Hair follicle dermal papilla cell (primary cell): ENCODE measurements at places on chromosomes 5 and 9. TPM values are rescaled to one million over a fixed set of nuclear protein-coding genes. Genes with fewer than 3 reads are reported as not detected.

The PRRT1B gene
- total RNA-seq: not detected in 2 replicates

The RIC1 gene
- total RNA-seq: 54.9 and 67.5 TPM in 2 replicates

The PCDHGA9 gene
- total RNA-seq: 7.1 and 7.3 TPM in 2 replicates

The PCDHB14 gene
- 0.61 and 1.3 TPM in 2 replicates for total RNA-seq

The TYRP1 gene
- total RNA-seq: 1.1 TPM in 1 of 2 replicates, not detected in the other

The CAMLG gene
- total RNA-seq: 29.0 and 35.0 TPM in 2 replicates

The CTSL gene
- total RNA-seq: 187 and 226 TPM in 2 replicates

The PCDHA1 gene
- total RNA-seq: under 0.01 TPM in 1 of 2 replicates, not detected in the other

The ANKRD20A1 gene
- total RNA-seq: not detected in 2 replicates

The FBN2 gene
- total RNA-seq: 877 and 937 TPM in 2 replicates

The ECSCR gene
- total RNA-seq: 1.8 TPM in 1 of 2 replicates, not detected in the other

The SH3RF2 gene
- total RNA-seq: 1.5 and 1.8 TPM in 2 replicates

The INSL4 gene
- total RNA-seq: not detected in 2 replicates

The GKAP1 gene
- 0.49 and 0.65 TPM in 2 replicates for total RNA-seq

The NME5 gene
- total RNA-seq: 1.7 and 1.8 TPM in 2 replicates

The SLC34A3 gene
- under 0.01 TPM in 1 of 2 replicates, not detected in the other for total RNA-seq

The DMAC1 gene
- total RNA-seq: 4.9 and 5.0 TPM in 2 replicates

The TMEM171 gene
- 27.3 and 42.5 TPM in 2 replicates for total RNA-seq

The CARD6 gene
- 14.6 and 18.0 TPM in 2 replicates for total RNA-seq

The OBP2B gene
- total RNA-seq: not detected in 2 replicates

The CEL gene
- under 0.01 TPM in 1 of 2 replicates, not detected in the other for total RNA-seq

The GABRP gene
- not detected in 2 replicates for total RNA-seq

The ACOT12 gene
- not detected in 2 replicates for total RNA-seq

The ANGPTL2 gene
- total RNA-seq: 93.9 and 100 TPM in 2 replicates

The POU4F3 gene
- not detected in 2 replicates for total RNA-seq

The BTNL8 gene
- total RNA-seq: not detected in 2 replicates

The ATP10B gene
- not detected in 2 replicates for total RNA-seq

The MTX3 gene
- 21.0 and 23.2 TPM in 2 replicates for total RNA-seq

The RALGDS gene
- 32.0 and 34.5 TPM in 2 replicates for total RNA-seq

The LCN15 gene
- total RNA-seq: not detected in 2 replicates

The MRPS2 gene
- 17.0 and 34.1 TPM in 2 replicates for total RNA-seq

The NOL6 gene
- total RNA-seq: 32.9 and 34.9 TPM in 2 replicates

The ZNF608 gene
- total RNA-seq: 31.0 and 57.8 TPM in 2 replicates

The GPR150 gene
- under 0.01 and 0.12 TPM in 2 replicates for total RNA-seq

The BNC2 gene
- total RNA-seq: 42.2 and 43.1 TPM in 2 replicates

The OR1Q1 gene
- 0.36 and 0.65 TPM in 2 replicates for total RNA-seq

The FBXO10 gene
- total RNA-seq: 22.2 and 23.2 TPM in 2 replicates
